ENCODE measurements at places on chromosomes 5 and 9.

- DNase-seq: no peak
Measured at GRCh38 chr5:151448038-151448985, 909 bp downstream of the SLC36A1 start.

- DNase-seq: no peak
Measured at GRCh38 chr5:76383126-76383832, 19.8 kb upstream of the IQGAP2 start.

DNA sequence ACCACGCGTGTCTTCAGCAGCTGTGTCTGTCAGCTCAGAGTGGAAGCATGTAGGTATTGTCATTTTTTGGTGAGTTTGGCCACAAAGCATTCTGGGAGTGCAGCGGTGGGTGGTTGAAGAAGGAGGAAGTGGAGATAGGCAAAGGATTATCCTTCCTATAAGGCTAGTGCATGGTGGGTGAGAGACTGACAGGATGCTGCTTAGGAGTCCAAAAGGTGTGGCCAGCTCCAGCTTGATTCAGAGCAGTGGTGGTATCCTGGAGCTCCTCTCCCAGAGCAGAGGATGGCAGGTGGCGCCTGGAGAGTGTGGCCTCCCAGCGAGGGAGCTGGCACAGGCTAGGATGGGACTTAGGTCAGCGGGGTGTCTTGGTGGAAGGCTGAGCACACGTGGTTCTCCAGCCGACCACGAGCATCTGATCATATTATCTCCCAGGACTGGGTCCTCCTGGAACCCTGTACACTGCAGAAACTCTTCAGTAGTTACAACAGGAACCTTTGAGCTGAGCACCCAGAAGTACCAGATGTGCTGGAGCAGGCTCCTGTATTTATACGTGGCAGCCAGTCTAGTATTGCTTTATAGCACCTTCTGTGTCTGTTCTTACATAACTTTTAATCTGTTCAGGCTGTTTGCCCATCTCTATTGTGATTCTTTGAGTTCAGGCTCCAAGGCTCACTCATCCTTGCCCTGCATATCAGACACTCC, 29.6 kb downstream of the MAML1 start:
- DNase-seq: no peak

DNA sequence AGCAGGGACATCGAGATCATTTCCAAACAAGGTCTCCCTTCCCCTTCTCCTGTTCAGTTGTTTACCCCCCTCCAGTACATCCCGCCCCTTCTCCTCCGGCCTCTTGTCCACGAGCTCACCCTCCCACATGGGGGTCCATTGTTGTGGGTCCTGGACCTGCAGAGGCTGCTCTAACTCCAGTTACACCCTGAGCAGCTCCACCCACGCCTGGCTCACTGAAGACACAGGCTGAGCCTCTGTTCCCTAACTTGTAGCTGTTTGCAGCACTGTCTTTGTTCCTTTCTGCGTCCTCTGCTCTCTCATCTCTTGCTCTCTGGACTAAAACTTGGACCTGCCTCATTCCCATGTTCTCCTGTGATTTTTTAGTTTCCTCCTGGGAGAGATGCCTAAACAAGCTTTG, 377.5 kb downstream of the MED10 start:
- DNase-seq: no peak

DNA sequence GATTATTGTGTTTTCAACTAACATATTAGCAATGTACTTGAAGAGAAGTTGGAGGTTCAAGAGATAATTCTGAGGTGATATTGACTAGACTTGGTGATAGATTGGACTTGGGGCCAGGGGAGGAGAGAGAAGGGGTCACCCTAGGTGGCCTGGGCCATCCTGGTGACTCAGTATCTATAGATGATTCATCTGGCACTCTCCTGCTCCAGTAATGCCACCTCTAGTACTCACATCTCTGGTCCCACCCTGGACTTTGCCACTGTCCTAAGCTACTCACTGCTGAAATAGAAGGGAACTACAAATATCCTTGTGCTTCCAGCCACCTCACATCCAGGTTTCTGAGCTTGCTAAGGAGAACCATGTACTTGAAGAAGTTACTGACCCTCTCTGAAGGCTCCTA, 249.9 kb downstream of the ARRDC3 start:
- no peak for DNase-seq

DNA sequence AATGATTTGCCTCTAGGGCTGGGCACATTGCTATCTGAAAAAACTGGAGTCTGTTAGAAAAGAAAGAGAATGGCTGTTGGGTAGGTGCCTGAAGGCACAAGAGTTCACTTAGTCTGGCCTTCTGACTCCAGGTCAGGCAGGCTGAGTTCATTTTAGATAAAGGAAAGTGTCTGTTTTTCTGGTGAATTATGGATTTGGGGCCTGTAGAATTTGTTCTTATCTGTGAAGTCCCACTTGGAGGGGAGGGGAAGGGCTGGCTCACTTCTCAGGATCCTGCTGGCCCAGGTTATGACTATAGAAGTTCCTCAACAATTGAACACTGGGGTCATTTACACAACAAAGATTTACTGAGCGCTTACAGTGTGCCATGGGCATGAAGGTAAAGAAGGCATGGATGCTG, 11.5 kb upstream of the SEPTIN8 start:
- DNase-seq: no peak

DNA sequence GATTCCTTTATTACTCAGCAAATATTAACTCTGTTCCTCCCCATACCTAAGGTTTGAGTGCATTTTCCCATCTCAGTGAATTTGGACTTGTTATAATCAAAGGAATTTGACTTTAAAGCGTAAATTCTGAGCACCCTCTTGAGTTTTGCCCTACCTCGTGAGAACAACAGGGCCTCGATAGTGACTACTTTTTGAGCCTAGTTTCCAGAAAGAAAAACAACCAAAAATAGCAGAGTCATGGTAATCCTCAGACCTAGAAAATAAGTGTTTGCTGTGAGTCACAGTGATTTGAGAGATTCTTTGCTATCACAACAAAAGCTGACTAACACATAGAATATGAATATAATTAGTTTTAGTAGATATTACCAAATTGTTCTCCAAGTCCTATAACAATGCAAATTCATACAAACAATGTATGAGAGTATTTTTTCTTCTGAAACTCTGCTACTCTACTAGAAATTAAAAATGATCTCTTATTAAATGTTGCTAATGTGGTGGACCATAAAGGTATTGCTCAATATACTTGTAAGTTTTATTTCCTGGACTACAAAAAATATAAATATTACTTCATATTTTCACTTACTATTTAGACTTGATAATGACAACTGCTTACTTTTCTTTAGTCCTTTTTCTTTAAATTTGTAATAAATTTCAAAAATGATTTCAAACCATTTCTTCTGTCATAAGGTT, 759.7 kb downstream of the BRINP1 start:
- DNase-seq: no peak

GRCh38 chr5:158952951-158953350, 146.8 kb downstream of the EBF1 start:
- no peak for DNase-seq

DNA sequence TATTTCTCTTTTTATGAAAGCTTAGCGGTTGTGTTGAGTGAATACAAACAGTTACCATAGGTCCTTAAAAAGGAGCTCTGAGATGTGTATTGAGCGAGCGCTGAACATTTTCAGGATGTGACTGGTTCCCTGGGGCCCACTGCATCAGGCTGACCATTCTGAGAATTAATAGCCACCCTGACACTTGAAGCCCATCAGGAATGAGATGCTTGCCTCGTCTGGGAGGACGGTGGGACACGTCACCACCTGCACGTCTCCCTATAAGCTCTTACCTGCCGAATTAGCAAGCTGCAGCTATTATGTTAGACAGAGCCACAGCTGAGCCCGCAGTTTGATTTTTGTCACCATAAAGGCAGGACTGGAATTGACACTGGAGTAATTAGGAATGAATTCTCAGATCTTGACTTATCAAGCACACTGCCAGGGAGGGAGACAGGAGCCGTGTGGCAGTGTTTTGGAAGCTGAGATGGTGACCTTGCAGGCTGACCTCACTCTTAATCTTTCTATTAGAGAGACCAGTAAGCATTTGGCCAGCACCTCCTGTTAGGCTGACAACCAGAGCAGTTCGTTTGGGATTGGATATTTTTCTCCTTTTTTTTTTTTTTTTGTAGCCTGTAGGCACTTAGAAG, 373.1 kb upstream of the WWC1 start:
- no peak for DNase-seq

DNA sequence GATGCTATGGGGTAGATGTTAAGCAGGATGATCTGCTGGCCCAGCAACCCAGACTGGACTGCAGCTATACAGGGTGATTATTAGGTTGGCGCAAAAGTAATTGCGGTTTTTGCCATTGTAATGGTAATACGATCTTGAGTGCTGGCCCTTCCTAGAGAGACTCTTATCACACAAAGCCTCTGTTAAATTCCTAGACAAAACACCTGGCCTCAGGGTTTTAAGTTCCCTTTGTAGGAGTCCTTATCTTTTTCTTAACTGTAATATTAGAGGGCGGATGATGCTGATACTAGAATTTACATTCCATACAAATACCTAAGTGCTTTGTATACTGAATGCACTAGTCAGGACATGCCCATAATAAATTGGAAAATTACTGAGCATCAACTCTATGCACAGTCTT, 222.2 kb downstream of the NDUFS4 start:
- no peak for DNase-seq
